ENCODE measurements at places on chromosomes 1 and 21.

DNA sequence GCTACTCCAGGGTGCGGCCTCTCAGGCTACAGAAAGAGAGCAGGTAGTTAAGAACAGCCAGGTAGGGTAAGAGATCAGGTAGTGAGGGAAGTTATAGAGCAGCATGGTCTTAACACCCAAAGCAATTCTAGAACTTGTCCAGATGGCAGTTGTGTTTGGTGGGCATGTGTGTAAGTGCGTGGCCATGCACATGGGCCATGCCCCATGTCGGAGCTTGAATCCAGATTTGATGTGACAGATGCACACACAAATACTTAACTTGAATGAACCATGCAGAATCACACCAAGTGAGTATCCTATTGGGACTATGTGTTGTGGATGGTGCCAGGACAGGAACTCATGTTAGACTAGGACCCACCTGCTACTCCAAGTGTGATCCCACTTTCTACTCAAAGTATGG is 145.7 kb upstream of the HMGB4 start:
- DNase-seq: no peak

GRCh38 chr1:114509596-114510273 is 1.3 kb downstream of the TRIM33 start:
- DNase-seq: no peak

- no peak for DNase-seq
Observed at GRCh38 chr1:28836421-28836956, 24.5 kb downstream of the OPRD1 start.

GRCh38 chr1:17676387-17677060 is 78.6 kb upstream of the ACTL8 start:
- DNase-seq: no peak

- no peak for DNase-seq
Observed at GRCh38 chr1:101291562-101292380, 55.0 kb downstream of the S1PR1 start.

- DNase-seq: no peak
Observed at GRCh38 chr1:36802018-36802417, 232.3 kb downstream of the GRIK3 start.

DNA sequence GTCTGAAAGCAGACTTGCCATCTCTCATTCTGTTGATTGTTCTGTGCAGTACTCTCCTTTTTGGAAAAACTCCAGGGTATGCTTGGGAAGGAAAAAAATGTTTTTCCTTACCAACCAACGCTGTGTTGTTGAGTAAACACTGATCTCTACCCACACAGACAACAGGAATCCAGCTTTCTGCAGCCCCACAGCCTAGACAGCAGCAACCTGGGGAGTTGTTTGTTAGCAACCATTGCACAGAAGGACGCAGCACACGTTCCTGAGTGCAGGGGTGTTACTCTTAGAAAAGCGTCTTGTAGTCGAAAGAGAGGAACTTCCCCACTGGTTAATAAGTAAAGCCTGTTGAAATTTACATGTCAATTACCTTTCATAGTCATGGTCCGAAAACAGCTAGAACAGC is 56.6 kb downstream of the SMYD2 start:
- DNase-seq: no peak

DNA sequence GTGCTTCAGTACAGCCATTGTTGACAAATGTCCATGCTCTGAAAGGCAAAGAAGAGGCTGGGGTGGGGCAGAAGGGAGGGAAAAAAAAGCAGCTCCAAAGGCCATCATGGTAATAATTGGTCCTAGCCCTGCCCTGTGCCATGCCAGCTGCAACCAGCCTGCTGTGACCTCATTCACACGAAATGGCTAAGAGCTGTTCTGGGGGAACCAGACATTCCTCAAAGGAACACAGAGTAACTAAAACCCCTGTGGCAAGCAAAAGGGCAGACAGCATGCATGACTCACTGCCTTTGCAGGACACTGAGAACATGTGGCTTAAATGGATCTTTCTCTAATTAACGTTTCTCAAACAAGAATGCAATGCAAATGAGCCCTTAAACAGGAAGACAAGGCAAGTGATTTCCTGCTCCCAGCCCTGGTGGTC is 42.3 kb downstream of the STYXL2 start:
- no peak for DNase-seq

DNA sequence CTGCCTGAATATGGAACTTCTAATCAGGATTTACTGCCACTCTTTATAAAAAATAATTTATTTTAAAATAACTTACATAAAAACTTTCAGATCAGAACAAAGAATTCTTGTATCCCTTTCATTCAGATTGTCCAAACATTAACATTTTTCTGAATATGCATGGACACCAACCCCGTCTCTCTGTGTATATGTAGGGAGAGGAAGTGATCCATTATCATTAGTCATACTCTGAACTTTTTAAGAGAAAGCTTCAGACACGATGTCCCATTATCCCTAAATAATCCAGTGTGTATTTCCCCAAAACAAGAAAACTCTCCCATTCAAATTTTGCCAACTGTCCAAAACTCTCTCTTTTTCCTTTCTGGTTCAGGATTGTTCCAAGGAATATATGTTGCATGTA is 122.3 kb upstream of the CXADR start:
- DNase-seq: no peak

GRCh38 chr1:52343979-52344378 is 22.0 kb downstream of the CC2D1B start:
- no peak for DNase-seq

- DNase-seq: no peak
Observed at GRCh38 chr1:119600561-119600960, 47.5 kb downstream of the ZNF697 start.

DNA sequence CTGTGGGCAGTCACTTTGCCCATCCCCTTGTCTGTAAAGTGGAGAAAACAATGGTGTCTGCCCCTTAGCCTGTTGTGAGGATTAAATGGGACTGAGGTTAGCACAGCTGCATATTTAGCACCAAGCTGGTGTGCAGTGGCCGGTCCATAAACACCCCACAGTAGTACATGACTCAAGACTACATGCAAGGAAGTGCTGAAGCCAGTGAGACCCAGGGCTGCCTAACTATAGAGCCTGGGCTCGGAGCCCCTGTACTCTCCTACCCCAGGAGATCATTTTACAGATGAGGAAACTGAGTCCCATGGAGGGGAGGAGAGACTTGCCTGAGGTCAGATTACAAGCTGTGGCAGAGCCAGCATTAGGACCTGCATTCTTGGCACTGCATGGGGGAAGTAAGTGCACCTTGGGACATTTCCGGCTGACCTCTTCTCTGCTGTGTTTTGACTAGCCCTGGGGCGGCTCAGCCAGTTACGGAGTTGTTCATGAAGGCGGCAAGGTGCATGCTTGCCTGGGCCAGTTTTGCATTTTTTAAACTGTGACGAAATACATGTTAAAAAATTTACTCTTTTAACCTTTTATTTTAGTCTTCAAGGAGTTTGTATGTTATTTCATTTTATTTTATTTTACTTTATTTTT is 3.2 kb downstream of the SERINC2 start:
- no peak for DNase-seq

GRCh38 chr1:206921772-206922265 is at the start of gene FCMR:
TSS of gene FCMR (minus strand) at chr1:206921941. CDS start at chr1:206921854, 87 bp downstream.
- DNase-seq: no peak

GRCh38 chr1:108646265-108646647 is 14.6 kb downstream of the HENMT1 start:
- no peak for DNase-seq

DNA sequence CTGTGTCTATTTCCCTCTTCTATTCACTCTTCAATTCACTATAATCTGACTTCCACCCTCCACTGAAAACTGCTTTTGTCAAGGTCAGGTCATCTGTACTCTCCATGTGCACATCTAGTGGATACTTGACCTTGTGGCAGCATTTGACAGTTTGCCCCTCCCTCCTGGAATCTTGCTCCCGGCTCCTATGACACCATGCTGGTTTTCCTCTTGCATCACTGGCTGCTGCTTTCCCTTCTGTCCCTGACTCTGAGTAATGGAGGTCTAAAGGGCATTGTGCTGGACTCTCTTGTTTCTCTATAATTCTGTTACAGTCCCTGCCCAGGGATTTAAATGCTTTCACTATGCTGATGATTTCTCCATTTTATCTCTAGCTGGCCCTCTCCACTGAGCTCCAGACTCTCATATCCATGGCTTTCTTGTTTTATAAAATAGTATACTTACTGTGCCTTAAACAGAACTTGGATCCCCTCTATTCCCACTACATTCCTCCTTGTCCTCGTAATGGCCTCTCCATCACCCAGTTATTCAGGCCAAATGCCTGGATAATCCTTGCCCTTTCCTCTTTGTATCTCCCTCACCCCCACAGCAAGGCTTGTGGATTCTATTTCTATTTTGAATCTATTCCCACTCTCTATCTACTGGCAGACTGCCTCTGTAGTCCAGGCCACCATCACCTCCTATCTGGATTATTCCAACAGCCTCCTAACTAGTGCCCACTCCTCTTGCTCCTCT is 36.8 kb upstream of the PODN start:
- no peak for DNase-seq

DNA sequence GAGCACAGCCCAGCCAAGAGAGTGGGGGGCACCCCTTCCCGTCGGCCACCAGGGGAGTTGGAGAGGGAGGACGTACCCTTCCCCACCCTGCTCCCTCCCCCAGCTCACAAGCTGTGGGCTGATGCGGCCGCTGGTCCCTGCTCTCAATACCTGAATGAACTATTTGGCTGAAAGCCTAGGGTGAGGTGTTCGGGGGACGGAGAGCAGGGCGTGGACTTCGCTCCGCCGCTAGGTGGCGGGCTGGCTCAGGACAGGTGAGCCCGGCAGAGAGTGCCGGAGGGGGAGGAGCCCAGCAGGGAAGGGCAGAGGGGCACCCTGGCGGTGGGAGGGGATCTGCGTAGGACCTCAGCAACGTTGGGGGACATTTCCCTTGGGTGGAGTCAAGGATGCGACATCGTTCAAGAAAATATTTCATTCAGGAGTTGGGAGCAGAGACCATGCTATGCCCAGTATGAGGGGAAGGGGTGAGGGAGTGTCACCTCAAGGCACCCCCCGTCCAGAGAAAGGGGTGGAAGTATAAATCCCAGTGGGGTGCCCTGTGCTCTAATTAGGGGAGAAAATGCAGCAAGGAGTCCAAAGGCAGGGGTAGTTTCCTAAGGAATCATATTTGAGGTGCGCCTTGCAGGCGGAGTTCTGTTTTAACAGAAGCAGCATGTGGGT is 12.0 kb upstream of the RHBG start:
- no peak for DNase-seq

DNA sequence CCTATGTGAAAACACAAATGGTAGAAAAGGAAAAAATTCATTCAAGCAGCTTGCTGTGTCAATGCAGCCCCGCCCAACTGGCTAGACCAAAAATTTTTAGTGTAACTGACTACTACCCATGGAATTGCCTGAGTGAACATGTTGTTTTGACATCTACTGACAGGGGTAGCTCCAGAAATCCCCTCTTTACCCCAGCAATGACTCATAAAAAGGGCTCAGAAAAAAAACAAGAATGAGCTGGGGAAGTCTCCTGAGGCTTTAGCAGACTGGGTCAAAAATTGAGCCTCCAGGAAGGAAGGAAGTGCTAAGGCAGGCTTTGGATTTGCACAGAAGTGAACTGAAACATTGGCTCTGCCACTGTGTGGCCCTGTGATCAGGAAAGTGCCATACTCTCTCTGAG is 24.4 kb upstream of the FGGY start:
- no peak for DNase-seq

DNA sequence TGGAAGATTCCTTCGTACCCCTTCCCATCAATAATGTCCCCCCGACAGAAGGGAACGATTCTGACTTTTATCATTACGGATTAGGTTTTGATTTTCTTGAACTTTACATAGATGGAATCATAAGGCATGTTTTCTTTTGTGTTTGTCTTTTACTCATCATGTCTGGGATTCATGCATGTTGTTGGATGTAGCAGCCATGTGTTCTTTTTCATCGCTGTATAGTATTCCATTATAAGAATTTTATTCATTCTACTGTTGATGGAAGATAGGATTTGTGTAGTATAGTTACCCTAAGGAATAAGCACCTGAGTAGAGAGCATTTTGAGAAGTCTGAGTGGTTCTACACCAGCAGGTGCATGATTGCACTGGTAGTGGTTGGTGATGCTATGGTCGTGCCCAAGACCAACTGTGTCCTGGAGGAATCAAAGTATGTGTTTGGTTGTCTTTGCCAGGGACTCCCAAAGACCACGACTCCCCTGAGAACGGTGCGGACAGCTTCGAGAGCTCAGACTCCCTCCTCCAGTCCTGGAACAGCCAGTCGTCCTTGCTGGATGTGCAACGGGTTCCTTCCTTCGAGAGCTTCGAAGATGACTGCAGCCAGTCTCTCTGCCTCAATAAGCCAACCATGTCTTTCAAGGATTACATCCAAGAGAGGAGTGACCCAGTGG is 13.5 kb downstream of the ETS2 start:
- DNase-seq: no peak

GRCh38 chr1:208243527-208243966 is 637 bp downstream of the PLXNA2 start:
- no peak for DNase-seq

DNA sequence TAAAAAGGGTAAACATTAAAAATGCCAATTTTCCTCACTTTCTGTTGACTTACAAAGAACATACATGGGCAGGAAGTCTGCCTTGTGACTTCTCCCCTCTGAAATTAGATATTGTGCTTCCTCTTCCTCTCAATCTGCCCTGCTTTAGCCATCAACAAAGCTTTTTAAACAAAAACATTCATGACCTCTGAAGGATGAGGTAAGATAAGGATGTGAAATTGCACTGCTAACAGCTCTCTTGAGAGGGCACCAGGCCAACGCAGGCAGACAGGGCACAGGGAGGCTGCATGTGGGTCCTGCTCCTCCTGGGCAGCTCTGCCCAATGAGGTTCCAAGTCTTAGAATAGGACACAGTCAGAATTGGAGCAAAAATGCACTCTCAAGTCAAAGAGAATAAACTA is 62.1 kb downstream of the DEGS1 start:
- no peak for DNase-seq

DNA sequence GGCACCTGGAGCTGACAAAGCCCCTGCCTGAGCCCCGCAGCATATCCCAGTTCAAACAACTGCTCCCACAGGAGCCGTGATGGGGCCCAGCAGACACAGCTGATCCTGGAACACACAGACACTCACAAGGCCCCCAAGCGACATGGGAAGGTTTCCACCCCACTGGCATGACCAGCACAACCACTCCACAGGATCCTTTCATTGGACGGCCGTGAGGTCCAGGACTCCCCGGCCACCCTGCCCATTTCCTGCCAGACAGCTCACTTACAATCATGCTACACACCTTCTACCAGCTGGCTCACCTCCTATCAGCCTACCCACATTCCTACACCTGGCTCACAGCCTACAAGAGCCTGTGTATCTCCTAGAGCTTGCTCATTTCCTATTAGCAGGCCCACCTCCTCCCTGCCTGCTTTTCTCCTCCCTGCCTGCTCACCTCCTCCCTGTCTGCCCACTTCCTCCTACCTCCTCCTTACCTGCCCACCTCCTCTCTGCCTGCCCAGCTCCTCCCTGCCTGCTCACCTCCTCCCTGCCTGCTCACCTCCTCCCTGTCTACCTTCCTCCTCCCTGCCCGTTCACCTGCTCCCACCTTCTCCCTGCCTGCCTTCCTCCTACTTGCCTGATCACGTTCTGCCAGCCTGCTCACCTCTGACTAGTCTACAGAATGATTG is 73.9 kb downstream of the MATN1 start:
- no peak for DNase-seq

- DNase-seq: no peak
Observed at GRCh38 chr1:34263406-34263805, 86.7 kb downstream of the C1orf94 start.

GRCh38 chr21:45410151-45410864 is 5.3 kb downstream of the COL18A1 start:
- DNase-seq: no peak

Data from stimulated activated CD8-positive, alpha-beta memory T cell treated with anti-CD3 and anti-CD28 coated beads, Interleukin-4, amount 100 ng/mL, for 4 hours (primary cell).